ENCODE measurements at places on chromosomes 7 and 10.

DNA sequence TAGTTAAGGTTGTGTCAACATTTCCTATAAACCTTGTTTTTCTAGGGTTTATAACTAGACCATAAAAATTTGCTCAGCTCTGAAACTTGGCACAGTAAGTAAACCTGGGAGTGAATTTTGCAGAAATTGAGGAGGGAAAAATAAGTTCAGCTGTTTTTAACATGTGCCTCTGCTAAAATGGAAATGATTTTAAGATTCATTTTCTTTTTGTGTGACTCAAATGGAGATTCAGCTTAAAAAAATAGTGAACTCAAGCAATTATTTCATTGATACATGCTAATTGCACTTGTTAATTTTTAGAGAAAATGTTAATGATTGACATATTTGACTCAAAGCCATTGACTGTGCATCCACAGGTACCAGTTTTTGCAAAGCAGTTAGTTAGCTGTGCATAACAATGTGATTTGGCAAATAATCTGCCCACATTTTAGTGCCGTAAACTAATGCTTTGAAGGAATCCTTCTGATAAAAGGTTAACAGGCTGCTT is 68.5 kb upstream of the ZNF438 start:
- DNase-seq, result no peak

DNA sequence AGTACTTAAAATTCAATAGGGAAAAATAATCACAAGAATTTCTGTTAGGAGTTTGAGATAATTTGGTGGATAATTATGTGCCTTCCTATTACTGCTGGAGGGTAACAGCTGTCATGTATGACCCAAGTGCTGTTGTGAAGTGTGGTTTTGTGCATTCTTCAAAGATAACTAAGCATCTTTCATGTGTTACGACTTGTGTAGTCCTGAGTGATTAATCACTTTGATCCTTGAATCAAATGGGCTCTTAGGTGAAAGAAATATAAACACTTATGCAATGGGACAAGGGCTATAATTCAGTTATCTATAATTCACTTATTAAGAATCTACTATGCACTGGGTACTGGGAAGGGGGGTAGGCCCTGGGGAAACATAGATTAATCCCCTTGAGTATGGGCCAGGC is 89.0 kb downstream of the CH25H start:
- no peak for DNase-seq

GRCh38 chr10:33534416-33534815 is 199.9 kb upstream of the NRP1 start:
- no peak for DNase-seq

DNA sequence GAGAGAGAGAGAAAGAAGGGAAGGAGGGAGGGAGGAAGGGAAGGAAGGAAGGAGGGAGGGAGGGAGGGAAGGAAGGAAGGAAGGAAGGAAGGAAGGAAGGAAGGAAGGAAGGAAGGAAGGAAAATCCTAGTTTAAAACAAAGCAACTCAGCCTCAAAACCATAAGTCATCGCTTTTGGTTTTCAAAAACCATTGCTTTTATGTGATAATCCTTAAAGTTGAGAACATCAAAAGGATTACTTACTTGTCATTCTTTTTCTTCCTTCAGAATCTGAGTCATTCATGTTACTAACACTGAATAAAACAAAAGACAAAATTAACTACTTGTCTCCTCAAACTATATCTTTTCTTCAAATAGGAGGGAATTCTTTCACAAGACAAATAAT is 21.6 kb upstream of the PDSS1 start:
- no peak for DNase-seq

DNA sequence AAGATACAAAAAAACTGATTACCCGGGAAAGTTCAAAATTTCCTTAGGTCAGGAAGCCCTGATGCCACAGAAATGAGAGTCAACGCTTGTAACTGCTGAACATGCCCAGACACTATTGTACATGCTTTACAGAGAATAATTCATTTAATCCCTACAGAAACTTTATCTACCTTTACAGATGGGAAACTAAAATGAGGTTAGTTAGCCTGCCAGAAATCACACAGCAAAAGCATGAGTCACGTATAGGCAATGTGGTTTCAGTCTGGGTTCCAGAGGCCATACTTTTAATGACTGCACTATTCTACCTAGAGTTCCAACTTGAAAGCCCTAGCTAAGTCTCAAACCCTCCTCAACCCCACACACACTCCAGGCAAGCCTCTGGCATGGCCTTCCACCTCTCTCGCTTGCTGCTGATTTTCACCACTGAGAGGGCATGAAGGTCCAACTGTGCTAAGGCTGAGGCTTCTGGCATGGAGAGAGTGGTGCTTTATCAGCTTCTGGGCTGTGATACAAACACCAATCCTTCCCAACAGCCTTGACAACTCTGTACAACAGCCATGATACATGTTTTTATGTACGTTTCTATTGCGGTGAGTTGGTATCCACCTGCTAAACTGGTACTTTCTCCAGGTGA is 1011.2 kb upstream of the GHITM start:
- DNase-seq, result no peak

GRCh38 chr10:13087986-13088618 is 11.9 kb upstream of the OPTN start:
- DNase-seq, result no peak

- DNase-seq, result no peak
Observed at GRCh38 chr7:70472601-70473237, 659.2 kb upstream of the GALNT17 start.

DNA sequence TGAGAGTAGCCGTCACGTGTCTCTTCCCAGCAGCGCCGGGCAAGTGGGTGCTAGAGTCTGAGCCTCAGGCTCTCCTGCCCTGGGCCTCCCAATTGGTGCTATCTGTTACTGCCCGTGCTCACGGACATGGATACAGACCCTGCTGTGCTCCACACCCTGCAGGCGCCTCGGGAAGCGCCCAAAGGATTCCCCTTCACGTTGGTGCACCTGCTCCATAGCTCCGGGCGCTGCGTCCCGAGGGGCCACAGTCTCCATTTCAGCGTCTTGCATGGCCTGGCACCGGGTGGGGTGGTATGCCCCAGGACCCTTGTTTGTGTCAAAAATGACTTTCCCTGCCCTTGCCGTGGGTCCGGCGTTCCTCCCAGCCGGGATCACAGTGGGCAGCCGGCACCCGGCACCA is 13.8 kb upstream of the ZNF212 start:
- DNase-seq, result no peak

DNA sequence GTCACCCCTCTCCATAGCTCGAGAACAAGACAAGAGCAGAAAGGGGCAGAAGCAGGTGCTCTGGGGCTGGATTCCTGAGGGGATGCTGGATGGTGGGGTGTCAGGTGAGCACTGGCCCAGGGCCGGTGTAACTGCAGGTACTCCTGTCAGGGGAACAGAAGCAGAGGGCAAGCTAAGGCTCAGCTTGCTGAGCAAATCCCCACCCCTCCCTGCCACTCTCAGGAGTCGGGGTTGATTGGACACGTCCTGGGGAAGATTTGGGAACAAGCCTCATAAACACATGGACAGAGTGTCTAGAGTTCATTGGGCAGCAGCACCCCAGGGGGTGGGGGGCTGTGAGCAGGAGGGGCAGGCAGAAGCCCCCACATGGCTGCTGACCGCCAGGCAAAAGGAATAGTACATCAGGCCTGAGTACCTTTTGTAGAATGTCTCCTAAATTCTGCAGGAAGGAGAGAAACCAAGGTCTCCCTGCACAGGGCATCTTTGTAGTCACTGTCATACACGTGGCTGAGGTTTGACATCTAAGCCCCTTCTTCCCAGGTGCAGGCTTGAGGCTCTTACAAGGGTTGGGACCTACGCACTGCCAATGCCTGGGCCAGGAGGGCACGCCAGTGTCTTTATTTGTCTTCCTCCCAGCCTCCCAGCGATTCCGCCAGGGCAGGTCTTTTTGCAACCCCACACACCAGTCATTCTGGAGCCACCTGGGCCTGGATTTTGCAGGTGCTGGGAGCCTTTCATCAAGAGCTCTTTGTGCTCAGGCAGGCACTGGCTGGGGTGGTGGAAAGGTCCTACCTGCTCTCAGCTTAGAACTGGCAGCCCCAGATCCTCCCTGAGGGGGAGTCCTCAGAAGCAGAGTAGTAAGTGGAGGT is 2.8 kb downstream of the CALML3 start:
- DNase-seq, result no peak

- no peak for DNase-seq
Observed at GRCh38 chr7:134448356-134449229, 10.3 kb downstream of the AKR1B1 start.

GRCh38 chr7:78139335-78139734 is 340.8 kb downstream of the PHTF2 start:
- DNase-seq, result no peak

- no peak for DNase-seq
Observed at GRCh38 chr7:142859829-142860228, 5.0 kb downstream of the EPHB6 start.

DNA sequence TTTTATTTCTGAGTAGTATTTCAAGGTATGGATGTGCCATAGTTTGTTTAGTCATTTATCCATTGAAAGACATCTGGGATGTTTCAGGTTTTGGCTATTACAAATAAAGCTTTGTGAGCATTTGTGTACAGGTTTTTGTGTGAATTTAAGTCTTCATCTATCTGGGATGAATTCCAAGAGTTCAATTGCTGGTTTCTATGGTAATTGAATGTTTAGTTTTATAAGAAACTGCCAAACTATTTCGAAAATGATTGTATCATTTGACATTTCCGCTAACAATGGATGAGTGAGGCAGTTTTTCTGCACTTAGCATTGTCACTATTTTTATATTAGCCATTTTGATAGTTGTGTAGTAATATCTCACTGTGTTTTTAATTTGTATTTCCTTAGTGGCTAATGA is 99.4 kb downstream of the WDFY4 start:
- DNase-seq, result no peak

DNA sequence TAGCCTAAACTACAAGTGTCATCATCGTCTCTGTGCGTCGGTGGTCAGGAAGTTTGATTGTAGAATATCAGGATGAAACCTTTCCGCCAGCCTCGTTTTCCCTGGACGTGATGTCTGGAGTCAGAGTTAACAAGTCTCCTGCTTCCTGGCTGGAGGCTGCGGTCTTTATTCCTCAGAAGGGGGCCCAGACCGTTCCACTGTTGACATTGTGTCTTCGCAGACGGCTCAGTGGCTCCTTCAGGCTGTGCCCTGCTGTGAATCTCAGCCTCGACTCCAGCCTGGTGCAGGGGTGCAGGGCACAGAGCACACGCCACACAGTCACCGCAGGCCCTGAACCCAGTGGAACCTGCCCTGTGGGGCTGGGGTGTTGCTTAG is 37.2 kb upstream of the INSIG1 start:
- no peak for DNase-seq

Data from CD8-positive, alpha-beta memory T cell (primary cell).